ENCODE measurements at places on chromosomes 2 and 18.

- no peak for DNase-seq
Measured at GRCh38 chr2:28433935-28434599, 41.4 kb downstream of the FOSL2 start.

- no peak for DNase-seq
Measured at GRCh38 chr2:112035786-112036185, 19.3 kb upstream of the TMEM87B start.

- DNase-seq: no peak
Measured at GRCh38 chr2:26033270-26033817, 540 bp upstream of the RAB10 start.

GRCh38 chr2:12605936-12606335 is 110.8 kb upstream of the TRIB2 start:
- no peak for DNase-seq

- no peak for DNase-seq
Measured at GRCh38 chr2:180905461-180905860, 74.9 kb upstream of the UBE2E3 start.

GRCh38 chr2:69113627-69114026 is 100.6 kb downstream of the ANTXR1 start:
- DNase-seq: no peak

DNA sequence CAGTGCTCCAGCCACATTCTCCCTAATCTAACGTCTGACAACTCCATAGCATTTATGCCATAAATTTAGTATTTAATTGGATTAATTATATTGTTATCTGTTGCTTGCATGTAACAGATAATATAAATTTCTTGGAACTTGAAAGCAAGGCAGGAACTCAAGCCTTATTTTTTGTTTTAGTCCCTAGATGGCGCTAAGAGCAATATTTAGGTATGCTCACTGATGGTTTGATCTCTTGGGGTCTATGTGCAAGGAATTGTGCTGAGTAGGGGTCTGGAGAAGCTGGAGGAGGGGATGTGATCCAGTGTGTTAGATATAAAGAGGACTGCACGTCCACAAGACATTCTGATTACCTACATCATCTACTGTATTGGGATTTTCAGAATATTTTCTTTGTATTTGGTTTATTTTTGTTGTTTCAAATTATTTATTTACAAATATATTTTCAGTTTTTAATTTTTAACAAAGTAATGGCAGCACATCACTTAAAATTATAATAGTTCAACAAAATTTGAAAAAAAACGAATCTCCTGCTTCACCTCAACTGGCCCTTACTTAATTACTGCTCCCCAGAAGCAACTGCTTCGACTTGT is 32.8 kb downstream of the KATNAL2 start:
- DNase-seq: no peak

- DNase-seq: no peak
Measured at GRCh38 chr2:219362524-219363164, 25.1 kb downstream of the DNPEP start.

GRCh38 chr2:31920962-31921361 is 89.8 kb downstream of the MEMO1 start:
- DNase-seq: no peak

GRCh38 chr18:23337599-23338444 is 115.3 kb upstream of the RIOK3 start:
- no peak for DNase-seq

- DNase-seq: no peak
Measured at GRCh38 chr2:178114462-178114861, 2.2 kb downstream of the RBM45 start.

GRCh38 chr2:119389615-119390306 is 23.0 kb downstream of the DBI start:
- no peak for DNase-seq

Measured in T-helper 2 cell treated with Interferon-gamma antibody and Interleukin-4, amounts not matched to agents 5 μg/mL and 100 μg/mL, for 36 hours (primary cell).